ENCODE measurements at places on chromosomes 13 and 19.
A peak's percentile ranks its signal among the peaks of the same experiment; 100 is the strongest.

DNA sequence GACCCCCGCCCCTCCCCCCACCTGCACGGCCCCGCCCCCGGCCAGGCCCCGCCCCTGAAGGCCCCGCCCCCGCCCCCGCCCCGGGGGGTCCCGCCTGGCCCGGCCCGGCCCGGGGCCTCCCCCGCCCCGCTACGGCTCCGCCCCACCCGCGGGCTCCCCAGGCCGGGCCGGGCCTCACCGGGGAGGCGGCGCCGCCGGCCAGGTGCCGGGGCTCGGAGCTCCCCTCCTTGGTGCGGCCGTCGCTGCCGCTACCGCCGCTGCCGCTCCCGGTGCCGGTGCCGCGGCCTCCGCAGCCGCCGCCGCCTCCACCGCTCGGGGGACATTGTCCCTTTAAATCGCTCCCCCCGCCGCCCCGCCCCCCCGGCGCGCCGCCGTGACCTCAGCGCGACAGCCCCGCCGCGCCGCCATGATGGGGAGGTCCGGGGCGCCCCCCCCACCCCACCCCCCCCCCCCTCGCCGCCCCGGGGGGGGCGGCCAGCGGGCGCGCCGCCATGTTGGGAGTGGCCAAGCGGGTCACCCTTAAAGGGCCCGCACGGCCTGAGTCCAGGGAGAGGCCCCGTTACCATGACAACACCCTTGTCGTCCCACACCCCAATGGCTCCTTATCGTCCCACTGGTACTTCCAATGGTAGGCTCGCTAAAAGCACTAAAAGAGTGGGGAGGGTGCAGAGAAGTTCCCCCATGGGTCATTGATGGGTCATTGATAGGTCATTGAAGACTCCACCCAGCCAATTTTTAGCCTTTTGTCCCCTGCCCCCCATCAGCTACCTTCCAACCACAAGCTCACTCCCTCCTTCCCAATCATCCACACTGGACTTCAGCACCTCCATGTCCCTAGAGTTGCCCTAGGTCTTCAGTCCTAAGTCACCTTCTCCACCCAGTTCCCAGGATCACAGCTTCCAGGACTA lies at the start of gene WIZ:
WIZ (minus strand) TSS at position 337 of the 908 bp plus-strand sequence. CDS start 1,649 bp downstream, outside the sequence.
- DNase-seq = no peak

- DNase-seq = no peak
Measured at GRCh38 chr13:46817095-46817494, 20.1 kb upstream of the ESD start.

GRCh38 chr13:63605962-63606361 lies 2190.3 kb upstream of the PCDH20 start:
- no peak for DNase-seq

DNA sequence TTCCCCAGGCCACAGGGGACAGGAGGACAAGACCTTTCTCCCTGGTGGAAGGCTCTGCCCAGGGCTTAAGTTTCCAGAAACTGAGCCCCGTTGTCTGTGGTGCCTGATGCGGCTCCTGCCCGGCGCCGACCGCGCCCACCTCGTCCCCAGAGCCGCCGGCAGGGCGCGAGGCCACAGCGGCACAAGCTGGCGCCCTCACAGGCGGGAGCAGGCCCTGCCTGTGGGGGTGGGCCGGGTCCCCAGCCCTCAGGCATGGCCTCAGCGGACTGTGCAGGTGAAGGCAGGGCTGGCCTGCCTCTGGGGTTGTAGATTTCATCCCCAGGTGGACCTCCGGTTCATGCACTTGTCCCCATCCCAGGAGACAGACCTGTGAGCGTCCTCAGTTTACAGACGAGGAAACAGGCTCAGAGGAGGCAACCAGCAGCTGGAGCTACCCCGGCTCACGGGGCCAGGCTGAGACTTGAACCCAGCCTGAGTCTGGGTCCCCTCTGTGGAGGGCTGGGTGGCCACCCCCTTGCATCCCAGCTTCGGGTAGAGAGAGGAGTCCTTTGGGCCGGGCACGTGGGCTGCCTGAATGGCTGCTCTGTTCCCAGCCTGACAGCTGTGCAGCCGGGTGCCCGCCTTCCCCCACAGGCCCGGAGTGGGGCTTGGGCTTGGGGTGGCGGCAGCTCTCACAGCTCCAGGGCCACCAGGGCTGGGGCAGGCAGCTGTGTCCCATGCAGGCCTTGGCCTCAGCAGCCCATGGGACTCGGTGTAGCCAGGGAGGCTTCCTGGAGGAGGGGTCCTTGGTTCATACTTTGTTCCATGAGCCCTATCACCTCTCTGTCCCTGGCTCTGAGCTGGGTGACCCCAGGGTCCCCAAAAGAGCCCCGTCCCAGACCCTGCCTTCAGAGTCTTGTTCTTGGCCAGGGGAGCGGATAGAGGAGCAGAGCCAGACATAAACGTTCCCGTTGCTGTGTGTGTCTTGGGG lies 26.8 kb downstream of the PIAS4 start:
- no peak for DNase-seq

DNA sequence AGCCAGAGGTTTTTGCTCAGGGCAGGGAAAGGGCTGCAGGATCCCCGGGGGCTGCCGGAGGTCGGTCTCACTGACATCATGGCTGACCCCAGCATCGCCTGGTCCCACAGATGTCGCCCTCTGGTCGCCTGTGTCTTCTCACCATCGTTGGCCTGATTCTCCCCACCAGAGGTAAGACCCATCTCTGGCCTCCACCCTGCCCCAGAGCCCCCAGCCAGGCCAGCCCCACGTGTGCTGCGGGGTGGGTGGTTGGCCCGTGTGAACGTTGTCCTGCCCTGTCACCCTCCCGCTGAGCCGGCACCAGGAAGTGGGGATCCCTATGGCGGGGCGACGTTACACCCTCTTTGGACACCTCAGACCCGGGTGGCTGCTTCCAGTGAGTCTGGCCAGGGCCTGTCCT lies 906 bp downstream of the FXYD5 start:
- DNase-seq = no peak

DNA sequence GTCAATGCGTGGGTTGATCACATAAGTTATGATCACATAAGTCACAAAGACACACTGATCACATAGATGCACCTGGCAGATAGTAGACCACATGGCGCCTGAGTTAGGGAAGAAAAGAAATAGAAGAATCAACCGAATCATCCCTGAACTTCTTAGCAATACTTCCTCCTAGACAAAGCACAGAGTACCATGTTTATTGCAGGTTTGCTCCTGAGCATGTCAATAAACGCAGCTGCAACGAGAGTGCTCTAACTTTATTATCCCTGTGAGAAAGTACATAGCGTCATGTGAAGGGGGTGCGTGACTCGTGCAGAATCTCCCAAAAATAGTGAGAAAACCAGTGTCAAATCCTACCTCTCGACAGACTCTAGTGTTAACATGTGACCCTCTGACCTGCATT lies 17.3 kb downstream of the NCR1 start:
- DNase-seq = no peak

DNA sequence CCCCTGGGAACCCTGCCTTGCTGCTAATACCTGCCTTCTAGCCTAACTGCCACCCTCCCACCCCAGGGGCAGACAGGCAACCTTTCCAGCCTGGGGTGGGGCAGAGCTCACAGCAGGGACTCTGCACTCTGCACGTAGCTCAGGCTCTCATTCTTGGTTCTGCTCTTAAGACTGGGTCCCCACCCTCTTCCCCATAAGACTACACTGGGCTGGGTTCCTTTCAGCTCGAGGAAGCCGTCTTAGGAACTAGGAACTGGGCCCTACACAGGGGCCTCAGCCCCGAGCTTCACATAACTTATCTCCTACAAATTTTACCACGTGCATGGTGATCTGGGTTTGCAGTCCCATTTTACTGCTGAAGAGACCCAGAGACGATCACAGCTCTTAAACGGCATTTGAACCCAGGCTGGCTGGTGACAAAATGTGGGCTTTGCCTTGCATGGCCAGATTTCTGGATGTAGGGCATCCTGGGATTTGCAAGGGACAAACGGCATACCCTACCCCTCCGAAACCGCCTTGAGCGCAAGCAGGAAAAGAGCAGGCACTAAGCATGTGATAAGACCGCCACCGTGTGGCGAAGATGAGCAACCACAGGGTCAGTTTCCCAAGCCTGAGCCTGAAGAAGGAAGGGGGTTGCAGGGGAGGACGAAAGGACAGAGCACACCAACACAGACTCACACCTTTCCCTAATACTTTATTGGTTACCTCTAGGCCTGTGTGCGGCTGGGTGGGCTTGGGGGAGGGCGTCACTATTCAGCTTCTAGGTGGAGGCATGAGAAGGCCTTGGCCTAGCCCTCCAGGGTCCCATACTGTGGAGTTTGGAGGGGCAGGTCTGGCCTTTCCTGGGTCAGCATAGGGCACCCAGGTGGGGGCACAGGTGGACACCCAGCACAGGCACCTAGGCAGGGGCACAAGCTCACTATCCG lies 5.1 kb downstream of the JUNB start:
- DNase-seq = no peak

DNA sequence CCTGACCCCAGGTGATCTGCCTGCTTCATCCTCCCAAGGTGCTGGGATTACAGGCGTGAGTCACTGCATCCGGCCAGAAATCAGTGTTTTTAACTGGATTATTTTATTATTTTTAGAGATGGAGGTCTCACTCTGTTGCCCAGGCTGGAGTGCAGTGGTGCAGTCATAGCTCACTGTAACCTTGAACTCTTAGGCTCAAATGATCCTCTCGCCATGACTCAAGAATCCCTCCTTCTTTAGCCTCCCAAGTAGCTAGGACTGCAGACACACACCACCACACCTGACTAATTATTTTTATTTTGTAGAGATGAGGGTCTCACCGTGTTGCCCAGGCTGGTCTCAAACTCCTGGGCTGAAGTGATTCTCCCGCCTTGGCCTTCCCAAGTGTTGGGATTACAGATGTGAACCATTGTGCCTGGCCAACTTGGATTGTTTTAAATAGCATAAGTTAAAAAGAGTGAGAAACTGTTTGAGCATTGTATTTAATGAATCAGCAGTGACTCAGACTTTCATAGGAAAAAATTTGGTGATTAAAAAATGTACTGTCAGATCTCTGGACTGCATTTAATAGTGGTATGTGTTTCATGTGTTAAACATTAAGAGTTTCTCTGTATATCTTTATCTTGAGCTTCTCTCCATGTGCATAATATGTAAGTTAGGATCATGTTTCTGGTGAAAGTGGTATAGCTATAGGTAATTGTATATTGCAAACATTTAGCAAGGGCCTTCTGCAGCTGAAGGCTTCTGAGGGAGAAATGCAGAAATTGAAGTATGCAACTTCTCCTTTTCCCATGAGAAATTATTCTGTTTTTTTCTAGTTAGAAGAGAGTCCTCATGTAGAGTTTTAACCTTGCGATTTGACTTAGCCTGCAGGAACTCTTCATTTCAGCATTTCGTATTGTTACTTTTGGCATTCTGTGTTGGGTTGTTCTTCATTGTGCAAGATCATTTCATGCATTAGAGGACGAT lies 121.2 kb downstream of the PCCA start:
- DNase-seq = peak; percentile 50

DNA sequence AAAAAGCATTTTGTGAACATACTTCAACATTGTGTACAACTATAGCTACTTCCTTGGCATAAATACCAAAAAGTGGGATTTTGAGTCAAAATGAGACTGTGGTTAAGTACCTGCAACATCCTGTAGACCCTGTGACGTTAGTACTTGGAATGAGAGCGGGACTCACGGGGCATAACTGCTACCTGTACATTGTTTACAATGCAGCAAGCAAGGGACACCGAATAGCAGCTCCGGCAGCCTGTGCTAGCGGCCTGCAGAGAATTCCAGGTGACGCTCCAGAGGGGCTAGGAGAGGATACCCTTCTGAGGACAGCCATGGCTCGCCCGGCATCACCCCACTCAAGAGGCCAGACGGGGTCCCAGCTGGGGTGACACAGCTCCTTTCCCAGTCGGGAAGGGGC lies 824 bp upstream of the ZNF331 start:
- DNase-seq = no peak

DNA sequence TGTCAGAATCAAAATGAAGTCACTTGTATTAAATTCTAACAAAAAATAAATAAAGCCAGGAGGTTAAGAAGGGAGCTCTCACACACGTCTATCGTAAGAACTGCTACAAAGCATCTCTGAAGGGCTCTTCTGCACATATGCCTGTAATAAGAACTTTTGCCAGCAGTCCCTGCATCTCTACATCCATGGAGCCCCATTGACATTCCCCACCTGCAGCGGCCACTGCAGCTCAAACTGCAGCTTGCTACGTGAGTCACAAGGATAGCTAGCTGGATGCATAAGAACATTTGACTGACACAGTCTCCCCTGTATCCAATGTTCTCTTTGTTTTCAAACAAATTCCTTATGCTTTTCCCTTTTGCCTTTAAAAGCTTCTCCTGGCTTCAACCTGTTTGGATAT lies 68.3 kb downstream of the DNAJC3 start:
- no peak for DNase-seq

GRCh38 chr19:48925240-48925843 lies 8.2 kb upstream of the DHDH start:
- peak; percentile 69 for DNase-seq

DNA sequence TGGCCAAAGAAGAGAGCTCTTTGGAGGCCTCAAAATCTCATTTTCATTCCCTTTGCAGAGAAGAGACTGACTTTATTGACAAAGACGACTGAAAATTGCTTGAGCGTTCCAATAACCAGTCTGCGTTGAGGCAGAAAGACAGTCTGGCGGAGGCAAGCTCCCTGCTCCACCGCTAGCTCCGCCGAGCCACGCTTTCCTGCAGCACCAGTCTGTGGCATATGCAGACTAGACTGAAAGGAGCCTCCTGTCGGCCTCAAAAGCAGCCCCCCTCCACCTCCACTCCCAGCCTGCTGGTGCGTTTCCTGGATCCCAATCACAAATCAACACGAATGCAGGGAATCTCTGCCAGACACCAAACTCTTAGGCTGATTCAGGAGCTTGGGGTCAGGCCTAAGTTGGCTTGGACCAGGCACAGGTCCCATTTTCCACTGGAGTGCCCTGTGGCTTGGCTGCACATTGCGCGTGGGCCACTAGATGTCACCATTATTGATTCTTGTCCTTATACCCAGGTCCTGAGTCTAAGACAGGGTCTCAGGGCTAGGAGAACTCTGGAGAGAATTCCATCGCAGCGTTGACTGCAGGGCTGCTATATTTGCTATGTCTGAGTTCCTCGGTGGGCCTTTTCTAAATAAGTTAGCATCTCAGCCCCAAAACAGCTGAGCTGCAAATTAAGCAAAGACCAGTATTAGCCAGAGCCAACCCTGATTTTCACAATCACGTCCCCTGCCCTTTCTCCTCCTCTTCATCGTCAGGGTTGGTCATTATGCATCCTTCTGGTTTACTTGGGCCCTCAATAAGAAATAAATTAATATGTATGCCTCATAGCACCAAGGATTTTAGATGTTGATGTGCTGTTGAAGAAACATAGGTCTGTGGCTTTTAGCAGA lies 5.2 kb upstream of the ZNF507 start:
- DNase-seq = no peak

GRCh38 chr19:13613447-13613846 lies 107.2 kb upstream of the CACNA1A start:
- DNase-seq = no peak

All from BJ (cell line).